Melanocyte of skin (primary cell): ENCODE measurements at places on chromosomes 11 and 22. TPM values are rescaled to one million over a fixed set of nuclear protein-coding genes. Genes with fewer than 3 reads are reported as not detected.

TMEM191B gene
- total RNA-seq = 0.33 TPM in 1 of 2 replicates, not detected in the other

TBX1 gene
- not detected in 2 replicates for total RNA-seq

ASRGL1 gene
- total RNA-seq = 2.1 and 4.4 TPM in 2 replicates

SCGB1C1 gene
- not detected in 2 replicates for total RNA-seq

AGBL2 gene
- total RNA-seq = 5.5 and 11.0 TPM in 2 replicates

FIBIN gene
- under 0.01 TPM in 1 of 2 replicates, not detected in the other for total RNA-seq

OOSP2 gene
- total RNA-seq = not detected in 2 replicates
